ENCODE measurements at places on chromosomes 3 and 15.

DNA sequence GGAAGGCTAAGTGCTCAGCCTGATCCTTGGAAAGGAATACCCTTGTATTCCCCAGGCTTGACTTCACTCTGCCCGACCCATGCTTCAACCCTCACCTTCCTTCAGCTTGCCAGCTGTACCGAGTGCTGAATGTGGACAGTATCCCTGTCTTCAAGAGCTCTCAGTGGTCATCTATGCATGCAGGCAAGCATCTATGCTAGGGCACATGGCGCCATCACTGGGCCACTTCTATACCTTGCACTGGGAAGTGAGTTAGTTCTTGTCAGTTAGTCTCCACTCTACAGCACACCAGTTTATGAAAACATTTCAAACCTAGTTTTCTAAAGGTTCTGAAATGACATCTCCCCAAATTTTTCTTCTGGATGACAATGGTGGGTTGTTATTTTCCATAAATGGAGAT is 82.0 kb upstream of the MYRIP start:
- H3K27me3 ChIP-seq: no peaks in the 10 kb centered on the region
- no peak overlapping the region for H3K4me3 ChIP-seq
- no peaks in the 10 kb centered on the region for H3K36me3 ChIP-seq
- no peak overlapping the region for H3K27ac ChIP-seq

- no peaks in the 10 kb centered on the region for H3K27me3 ChIP-seq
- DNase-seq: no peak
- H3K27ac ChIP-seq: no peak overlapping the region
- H3K4me3 ChIP-seq: no peak overlapping the region
- H3K4me1 ChIP-seq: no peaks in the 10 kb centered on the region
Observed at GRCh38 chr3:10489746-10490483, 15.5 kb downstream of the ATP2B2 start.

DNA sequence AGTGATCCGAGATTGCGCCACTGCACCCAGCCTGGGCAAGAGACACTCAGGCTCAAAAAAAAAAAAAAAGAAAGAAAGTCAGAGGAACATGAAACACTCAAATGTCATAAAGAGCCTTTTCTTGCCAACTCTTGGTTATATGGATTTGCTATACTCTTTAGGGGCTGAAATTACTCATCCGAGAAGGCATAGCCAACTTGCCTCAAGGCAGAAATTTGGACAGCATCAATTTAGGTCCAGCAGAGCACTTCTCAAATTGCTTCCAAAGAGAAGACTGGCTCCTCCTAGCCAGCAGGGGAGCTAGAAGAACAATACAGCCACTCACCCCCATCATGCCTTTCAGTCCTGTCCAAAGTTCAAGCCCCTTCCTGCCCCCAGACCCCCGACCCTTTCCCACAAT is 43.8 kb downstream of the OSBPL10 start:
- no peak overlapping the region for H3K4me3 ChIP-seq
- no peaks in the 10 kb centered on the region for H3K4me1 ChIP-seq
- H3K27ac ChIP-seq: no peak overlapping the region
- H3K27me3 ChIP-seq: no peaks in the 10 kb centered on the region
- no peaks in the 10 kb centered on the region for H3K36me3 ChIP-seq

DNA sequence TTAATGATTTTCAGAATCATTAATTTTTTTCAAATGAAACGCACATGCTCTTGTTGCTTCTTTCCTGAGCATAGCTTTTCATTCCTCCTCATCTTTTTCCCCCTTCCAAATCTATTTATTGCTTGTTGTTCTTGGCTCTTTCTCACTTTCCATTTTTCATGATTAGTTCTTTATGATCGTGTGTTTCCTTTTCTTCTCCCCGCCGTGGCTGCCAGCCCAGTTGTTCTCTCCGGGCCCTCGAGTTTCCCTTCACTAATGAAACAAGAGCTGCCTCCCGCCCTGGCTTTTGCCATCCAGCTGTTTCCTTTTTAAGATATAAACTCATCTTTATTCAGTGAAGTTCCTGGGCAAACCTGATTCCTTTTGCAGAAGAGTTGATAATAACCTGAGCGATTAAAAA is 170.2 kb upstream of the NR2F2 start:
- H3K27ac ChIP-seq: no peak overlapping the region
- H3K27me3 ChIP-seq: no peaks in the 10 kb centered on the region
- H3K4me3 ChIP-seq: no peak overlapping the region
- H3K4me1 ChIP-seq: no peaks in the 10 kb centered on the region
- no peak for DNase-seq

GRCh38 chr3:74613060-74613459 is 1.4 kb downstream of the CNTN3 start:
- H3K27me3 ChIP-seq: no peaks in the 10 kb centered on the region
- no peaks in the 10 kb centered on the region for H3K36me3 ChIP-seq
- no peak overlapping the region for H3K4me3 ChIP-seq
- no peak overlapping the region for H3K27ac ChIP-seq

- no peaks in the 10 kb centered on the region for H3K4me1 ChIP-seq
- no peaks in the 10 kb centered on the region for H3K27me3 ChIP-seq
- H3K36me3 ChIP-seq: no peaks in the 10 kb centered on the region
- no peak overlapping the region for H3K27ac ChIP-seq
Observed at GRCh38 chr3:61966200-61966599, 404.8 kb downstream of the PTPRG start.

DNA sequence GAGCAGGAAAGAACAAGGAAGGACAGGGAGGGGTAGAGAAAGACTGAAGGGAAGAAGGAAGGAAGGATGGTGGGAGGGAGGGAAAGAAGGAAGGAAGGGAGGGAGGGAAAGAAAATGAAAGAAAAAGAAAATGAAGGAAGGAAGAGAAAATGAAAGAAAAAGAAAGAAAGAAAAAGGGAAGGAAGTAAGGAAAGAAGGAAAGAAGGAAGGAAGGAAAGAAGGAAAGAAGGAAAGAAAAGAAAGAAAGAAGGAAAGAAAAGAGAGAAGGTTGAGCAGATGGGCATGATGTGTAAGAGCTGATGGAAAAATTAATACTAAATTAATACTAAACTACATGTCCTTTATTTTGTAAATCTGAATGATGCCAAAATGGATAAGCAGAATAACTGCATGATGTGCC is 418.3 kb upstream of the CDIN1 start:
- DNase-seq: no peak
- H3K27ac ChIP-seq: no peak overlapping the region
- H3K4me1 ChIP-seq: no peaks in the 10 kb centered on the region
- no peaks in the 10 kb centered on the region for H3K27me3 ChIP-seq

DNA sequence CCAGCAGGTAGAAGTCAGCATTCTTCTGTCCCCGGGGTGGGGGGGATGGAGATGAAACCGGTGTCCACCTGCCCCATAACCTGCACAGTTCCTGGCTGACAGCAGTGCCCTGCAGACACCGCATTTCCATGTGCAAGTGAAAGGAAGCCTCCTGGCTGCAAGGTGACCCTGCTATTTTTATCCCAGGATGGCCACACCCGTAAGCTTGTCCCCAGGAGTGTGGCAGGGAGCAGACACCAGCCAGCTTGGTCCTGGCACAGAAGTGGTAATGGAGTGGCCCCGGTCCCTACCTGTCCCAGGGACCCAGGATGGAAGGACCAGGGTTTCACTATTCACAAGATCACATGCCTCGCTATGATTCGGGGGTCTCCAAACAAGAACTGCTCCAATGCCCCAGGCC is 85.3 kb upstream of the RPL32 start:
- H3K4me3 ChIP-seq: no peak overlapping the region
- H3K4me1 ChIP-seq: no peaks in the 10 kb centered on the region
- peaks cover 93% of the 10 kb centered on the region for H3K36me3 ChIP-seq
- no peak for DNase-seq

DNA sequence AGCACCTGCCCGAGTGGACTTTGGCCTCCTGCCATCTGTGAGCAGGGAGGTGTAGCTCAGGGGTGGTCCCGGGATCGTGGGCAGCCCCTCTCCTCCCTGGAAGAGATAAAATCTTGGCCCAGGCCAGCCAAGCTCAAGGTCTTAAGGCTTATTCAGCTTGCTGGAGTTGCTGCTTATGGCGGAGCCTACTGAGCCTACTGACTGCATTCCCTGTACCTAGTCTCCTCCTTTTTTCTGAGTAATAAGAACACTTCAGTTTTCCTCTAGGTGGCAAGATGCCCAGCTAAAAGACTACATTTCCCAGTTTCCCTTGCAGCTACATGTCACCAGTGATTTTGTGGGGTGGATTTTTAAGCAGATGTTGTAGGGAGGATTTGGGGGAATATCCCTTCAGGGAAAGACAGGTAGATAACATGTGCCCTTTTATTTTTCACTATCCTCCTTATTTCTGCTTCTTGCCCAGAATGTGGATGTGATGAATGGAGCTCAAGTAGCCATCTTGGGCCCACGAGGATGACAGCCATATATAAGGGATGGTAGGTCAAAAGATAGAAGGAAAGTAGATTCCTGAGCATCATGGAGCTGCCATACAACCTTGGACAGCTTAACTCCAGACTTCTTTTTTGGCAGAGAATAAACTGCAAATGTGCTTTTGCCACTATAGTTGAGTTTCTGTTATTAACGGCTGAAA is 41.4 kb upstream of the INSYN1 start:
- H3K4me3 ChIP-seq: no peak overlapping the region
- DNase-seq: no peak
- no peak overlapping the region for H3K27ac ChIP-seq
- no peaks in the 10 kb centered on the region for H3K36me3 ChIP-seq

DNA sequence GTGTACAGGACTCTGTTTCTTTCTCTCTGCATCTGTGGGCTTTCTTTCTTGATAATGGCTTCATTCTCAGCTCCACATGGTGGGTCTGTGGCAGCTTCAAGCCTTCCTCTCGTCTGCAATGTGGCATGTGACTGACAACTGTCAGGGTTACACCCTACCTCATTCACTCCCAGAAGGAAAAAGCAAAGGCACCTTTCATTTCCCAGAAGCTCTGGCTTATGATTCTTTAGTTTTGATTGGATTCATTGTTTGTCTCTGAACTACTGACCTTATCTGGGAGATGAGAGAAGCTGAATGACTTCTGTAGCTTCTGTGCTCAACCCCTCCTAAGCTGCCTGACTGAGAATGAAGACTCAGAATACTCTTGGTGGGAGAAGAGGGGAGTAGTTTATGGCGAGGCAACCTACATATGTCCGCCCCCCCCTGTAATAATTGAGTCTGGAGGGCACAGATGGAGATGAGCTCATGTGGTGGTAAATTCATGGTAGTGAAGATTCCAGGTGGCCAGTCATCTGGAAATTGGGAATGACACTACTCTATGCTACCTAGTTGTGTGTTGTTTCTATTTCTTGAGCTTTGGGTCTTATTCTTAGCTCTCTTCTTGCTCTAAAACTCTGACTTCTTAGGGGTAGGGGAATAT is 38.4 kb downstream of the KCNAB1 start:
- no peak overlapping the region for H3K27ac ChIP-seq
- H3K4me3 ChIP-seq: no peak overlapping the region
- peaks cover 7% of the 10 kb centered on the region for H3K4me1 ChIP-seq

DNA sequence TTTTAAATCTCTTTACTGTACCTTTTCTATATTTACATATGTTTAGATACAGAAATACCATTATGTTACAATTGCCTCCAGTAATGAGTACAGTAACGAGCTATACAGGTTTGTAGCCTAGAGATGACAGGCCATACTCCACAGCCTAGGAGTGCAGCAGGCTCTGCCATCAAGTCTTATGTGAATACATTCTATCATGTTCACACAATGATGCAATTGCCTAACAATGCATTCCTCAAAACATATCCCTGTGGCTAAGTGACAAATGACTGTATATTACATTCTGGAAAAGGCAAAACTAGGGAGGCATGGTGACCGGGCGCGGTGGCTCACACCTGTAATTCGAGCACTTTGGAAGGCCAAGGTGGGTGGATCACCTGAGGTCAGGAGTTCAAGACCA is 192.4 kb upstream of the IGF1R start:
- no peaks in the 10 kb centered on the region for H3K27me3 ChIP-seq
- no peak for DNase-seq
- no peaks in the 10 kb centered on the region for H3K36me3 ChIP-seq

- H3K4me1 ChIP-seq: no peaks in the 10 kb centered on the region
- no peak for DNase-seq
- no peaks in the 10 kb centered on the region for H3K36me3 ChIP-seq
- no peak overlapping the region for H3K4me3 ChIP-seq
- no peaks in the 10 kb centered on the region for H3K27me3 ChIP-seq
Observed at GRCh38 chr3:23653647-23654525, 151.9 kb upstream of the UBE2E1 start.

DNA sequence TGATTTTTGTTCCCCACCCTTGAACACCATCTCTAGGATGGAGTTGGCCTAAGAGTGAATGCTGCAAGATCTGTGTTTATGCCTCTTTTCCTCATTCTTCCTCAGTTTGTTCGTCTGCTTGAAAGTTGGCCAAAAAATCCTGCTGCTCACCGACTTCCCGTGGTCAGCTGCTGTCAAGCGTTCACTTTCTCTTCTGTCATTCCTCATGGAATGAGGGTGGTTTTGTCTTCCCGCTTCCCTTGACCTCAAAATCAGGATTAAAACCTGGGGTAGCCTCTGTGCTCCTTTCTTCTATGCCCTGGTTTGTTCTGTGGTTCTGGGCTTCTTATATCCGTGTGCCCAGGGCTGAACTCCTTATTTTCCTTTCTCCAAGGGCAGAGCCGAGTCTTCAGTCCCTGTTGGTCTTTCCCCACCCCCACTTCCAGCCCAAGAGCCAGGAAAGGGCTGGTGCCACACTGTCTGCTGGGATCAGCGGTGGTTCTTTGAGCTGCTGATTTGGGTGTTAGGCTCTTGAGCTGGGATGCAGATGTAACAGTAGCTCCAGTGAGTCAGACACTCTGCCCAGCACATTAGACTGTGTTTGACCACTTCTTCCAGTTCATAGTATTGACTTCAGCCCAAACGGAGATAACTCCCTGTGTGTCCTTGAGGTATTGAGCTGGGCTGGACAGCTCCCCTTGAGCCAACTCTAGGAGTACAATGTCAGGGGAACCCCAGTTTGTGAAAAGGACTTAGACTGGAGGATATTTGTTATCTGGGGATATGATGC is 2.3 kb downstream of the SERF2 start:
- H3K4me3 ChIP-seq: no peak overlapping the region
- H3K27me3 ChIP-seq: no peaks in the 10 kb centered on the region
- peak overlapping the region; percentile 1 for H3K27ac ChIP-seq
- DNase-seq: no peak
- H3K36me3 ChIP-seq: peaks cover 42% of the 10 kb centered on the region
- H3K4me1 ChIP-seq: peaks cover 17% of the 10 kb centered on the region

- H3K4me3 ChIP-seq: no peak overlapping the region
- H3K4me1 ChIP-seq: no peaks in the 10 kb centered on the region
- DNase-seq: no peak
- H3K27ac ChIP-seq: no peak overlapping the region
- H3K27me3 ChIP-seq: no peaks in the 10 kb centered on the region
Observed at GRCh38 chr15:101266034-101266433, 11.3 kb downstream of the SELENOS start.

GRCh38 chr3:158522221-158523136 is 48.5 kb upstream of the MLF1 start:
- no peak overlapping the region for H3K27ac ChIP-seq
- DNase-seq: no peak
- no peaks in the 10 kb centered on the region for H3K4me1 ChIP-seq
